Thoracic aorta (tissue), 2 donors: ENCODE measurements at places on chromosomes 4 and X.
A peak's percentile ranks its signal among the peaks of the same experiment; 100 is the strongest.

DNA sequence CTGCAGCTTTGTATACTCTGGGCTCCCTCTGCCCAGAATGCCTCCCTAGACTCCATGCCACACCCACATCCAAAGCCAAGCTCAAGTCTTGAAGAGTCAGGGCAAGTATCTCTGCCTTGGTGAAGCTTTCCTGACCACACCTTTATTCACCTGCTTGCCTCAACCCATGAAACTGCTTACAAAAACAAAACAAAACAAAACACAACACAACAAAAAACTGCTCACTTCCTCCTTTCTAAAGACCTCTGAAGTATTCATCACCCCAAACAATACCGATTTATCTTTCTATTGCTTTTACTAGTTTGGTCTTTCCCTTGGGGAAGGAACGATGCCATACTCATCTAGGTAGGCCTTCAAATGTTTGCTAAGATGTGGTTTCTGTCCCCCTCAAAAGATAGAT, 45.0 kb downstream of the TMEM165 start:
- DNase-seq, result no peak

DNA sequence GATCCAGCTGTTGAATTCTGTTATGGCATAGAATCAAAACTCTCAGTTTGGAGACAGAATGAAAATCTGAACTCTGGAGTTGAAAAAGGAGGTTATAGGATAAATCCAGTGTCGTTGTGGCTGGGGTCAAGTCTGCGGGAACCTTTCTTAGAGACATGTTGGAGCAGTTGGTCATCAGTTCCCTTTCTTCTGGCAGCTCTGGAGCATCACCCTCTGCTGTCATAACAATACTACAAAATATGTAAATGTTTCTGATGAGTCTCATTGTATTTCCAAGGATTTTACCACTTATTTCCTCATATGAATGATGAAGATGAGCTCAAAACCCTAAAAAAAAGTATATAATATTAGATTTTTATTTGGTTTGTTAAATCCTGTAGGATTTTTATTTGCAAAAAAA, 7.5 kb downstream of the TLR10 start:
- no peak for DNase-seq

DNA sequence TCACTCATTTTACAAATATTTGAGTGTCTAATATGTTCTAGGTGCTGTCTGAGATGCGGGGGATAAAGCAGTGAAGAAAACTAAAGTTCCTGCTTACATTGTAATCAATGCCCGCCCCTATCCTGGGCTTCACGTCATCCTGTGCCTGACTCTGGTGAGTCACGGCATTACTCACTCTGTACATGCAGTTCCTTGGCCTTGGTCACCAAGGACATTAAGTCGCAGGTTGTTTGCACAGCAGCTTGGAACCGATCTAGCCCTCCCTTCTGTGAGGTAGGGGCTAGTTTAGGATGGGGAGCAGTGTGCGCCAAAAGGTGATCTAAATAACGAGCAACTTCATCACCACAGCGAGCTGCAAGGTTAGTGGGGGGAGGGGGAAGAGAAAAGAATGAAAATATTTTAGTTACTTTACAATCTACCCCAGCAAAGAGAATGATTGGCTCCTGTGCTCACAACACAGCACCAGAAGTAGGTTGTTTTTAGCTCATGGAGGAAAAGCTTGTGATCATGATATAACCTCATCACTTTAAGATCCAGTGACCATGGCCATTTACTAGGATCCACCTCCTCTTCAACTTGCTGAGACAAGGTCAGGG, 48.0 kb upstream of the HDAC8 start:
- peak; percentile 61 for DNase-seq

DNA sequence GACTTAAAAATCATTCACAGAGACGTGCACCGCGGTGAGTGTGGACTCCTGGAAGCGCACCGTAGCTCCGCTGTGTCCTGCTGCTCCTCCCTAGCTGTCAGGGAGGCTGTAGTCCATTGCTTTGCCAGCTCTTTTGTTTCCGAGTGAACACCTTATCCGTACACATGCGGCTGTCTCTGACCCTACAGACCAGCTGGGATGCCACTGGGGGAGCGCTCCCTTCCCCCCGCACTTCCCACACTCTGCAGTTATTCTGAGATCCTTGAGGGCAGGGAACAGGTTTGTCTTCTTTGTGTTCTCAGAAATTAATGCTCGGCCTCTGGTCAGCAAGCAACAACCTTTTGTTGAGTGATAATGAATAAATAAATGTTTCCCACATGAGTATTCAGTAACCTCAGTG, 33.7 kb upstream of the MSANTD1 start:
- DNase-seq, result no peak

DNA sequence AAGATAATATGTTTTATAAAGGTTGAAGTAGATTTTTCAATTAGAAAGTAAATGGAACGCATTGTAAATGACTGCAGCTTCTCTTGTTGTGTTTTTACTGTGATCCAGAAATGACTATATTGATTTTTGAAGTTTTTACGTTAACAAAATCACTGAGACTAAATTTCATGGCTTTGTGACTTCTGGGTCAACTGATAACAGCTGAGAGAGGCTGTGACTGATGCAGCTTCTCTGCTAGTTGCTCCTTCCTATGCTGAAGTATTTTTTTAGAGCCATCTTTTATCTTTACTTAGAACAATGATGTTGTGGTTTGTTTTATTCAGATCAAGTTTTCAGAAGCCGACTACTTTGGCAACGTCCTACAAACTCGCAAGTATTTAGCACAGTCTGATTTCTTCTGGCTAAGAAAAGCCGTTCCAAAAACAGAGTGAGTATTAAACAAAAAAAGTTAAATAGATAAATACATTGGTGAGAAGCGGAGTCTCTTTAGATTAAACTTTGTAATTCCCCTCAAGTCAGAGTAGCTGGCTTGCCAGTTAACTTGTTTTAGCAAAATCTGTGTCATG, 94.7 kb upstream of the CBLL2 start:
- no peak for DNase-seq
